ENCODE measurements at places on chromosomes 16 and 17.

DNA sequence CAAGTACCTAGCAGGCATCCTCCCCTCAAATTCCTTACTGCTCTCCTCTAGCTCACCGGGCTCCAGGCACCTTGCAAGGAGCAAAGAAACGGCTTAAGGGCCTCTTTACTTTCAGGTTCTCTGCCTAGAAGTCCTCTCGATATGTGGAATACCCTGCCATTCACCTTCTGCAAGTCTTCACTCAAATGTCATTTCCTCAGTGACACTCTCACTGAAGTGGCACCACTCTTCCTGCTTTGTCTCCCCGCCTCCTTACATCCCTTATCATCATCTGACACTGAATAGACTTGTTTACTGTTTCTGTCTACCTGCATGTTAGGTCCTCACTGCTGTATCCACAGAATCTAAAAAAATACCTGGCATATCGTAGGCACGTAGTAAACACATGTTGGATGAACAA is 947 bp downstream of the SLC7A6OS start:
- DNase-seq, result no peak

DNA sequence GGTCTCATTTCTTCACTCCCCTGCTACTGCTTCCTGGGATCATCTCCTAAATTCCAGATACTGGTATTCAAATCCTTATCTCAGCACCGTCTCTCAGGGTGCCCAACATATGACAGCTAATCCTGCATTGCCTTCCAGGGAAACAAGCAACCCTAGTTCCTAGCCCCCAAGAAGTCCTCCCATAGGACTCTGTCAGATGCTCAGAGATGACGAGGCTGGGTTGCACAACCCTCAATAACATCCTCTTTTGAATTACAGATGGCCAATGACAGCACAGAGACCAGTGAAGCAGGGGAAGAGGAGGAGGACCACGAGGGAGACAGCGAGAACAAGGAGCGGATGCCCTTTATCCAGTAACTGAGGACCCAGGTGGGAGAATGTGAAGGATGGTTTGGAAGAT is 45.0 kb upstream of the CLEC3A start:
- DNase-seq, result no peak

GRCh38 chr17:8453326-8453725 is 17.6 kb downstream of the NDEL1 start:
- DNase-seq, result no peak

- no peak for DNase-seq
These were observed 9.2 kb upstream of the PRM1 start for GRCh38 chr16:11290102-11290893.

DNA sequence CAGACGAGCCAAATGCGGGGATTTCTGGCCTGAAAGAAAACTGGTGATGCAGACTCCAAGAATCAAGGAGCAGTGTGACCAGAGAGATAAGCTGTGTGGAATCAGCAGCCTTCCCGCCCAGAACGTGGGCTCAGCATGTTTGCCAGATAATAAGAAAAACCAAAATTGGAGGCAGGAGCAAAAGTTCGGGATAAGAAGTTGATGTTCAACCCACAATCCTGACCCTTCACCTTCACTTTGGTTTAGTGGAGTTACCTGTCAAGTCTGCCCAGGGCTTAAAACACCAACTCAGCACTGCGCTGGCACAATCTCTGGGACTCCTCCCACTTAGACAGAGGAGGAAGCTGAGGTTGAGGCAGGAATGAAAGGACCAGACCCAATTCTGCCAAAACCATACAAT is 3.1 kb downstream of the SLC43A2 start:
- no peak for DNase-seq

Data from immature natural killer cell (primary cell).